ENCODE measurements at places on chromosomes 2 and 18.

GRCh38 chr18:75524181-75524580 lies 96.7 kb upstream of the SMIM21 start:
- no peak for DNase-seq

- no peak for DNase-seq
These were observed 836.9 kb upstream of the CELF4 start for GRCh38 chr18:38402509-38402908.

DNA sequence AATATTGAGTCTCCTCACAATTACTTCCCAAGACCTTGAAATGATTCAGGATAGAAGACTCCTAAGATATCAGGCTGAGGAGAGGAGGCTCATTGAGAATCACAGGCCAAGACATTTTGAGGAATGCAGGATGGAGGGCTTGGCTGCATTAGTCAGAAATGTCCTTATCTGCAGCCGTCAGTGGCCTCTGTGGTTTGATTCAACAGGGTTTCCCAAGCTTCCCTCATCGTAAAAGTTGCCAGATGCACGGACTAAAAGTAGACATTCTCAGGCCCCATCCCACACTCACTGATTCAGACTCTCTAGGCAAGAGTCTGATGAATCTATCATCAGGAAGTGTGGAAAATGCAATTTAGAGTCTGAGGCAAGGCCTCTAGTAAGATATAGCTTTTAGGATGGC lies 34.0 kb upstream of the TMEM178A start:
- DNase-seq, result peak; percentile 53

DNA sequence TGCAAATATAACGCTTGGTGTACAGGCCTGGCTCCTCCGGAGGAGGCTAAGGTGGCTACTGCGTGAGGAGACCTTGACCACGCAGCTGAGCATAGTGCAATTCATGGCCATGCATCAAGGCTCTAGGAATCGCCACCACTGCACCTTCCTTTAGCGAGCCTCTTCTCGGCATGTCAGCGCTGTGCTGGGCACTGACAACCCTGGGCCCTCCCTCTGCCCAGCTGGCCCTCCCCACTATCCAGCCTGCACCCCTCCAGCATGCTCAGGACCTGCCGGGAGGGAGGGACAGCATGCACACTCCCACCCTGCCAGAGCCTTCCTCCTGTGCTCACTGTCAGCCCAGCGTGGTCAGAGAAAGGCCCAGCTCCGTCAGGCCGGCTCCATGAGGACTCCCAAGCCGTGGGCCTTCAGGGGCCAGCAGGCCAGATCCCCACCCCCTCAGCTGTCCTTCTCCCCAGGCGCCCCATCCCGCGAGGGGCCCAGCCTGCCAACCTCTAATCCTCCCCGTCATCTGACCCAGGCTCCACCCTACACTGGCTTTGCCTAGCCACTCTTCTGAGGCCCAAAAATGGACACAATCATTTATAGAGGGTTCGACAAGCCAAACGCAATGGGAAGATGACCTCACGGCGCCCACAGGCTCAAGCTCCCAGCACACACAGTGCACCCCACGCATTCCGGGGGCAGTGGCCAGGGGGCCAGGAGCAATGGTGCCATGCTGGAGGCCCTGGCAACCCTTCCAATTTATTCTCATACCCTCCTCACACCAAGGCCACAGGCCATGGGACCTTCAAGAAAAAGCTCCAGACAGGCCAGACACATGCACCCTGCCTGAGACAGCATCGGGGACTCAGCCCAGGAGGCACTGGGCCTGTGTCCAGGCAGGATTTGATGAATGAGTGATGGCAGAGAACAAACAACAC lies 3.5 kb downstream of the BIN1 start:
- DNase-seq, result no peak

DNA sequence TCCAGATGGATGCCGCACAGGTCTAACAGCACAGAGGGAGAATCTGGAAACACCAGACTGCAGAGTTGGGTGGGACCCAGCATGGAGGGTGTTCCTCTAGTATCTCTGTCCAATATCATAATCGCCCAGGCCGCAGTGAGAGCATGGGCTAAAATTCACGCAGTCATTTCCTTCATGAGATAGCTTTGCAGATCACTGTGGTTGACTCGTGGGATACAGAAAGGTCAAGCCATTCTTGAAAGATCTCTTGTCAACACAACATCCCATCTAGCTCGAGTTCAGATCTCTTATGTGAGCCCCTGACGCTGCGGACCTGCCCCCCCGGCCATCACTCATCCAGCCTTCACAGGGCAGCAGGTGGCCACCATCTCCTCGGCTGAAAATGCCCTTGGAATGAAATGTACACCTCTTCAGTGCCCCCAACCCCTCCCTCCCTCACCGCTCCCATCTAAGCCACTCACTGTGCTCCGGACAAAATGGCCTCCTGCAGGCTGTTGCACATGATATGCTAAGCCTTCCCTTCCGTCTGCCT lies 45.9 kb downstream of the FOSL2 start:
- DNase-seq, result no peak

All from T1000 (cell line).